CD4-positive, alpha-beta T cell treated with Interleukin-12 subunit alpha and Interleukin-12 subunit beta, for 1 hour (primary cell): ENCODE measurements at places on chromosomes 16 and 17.

GRCh38 chr16:57634171-57634570, 5.7 kb downstream of the ADGRG1 start:
- DNase-seq, result no peak

DNA sequence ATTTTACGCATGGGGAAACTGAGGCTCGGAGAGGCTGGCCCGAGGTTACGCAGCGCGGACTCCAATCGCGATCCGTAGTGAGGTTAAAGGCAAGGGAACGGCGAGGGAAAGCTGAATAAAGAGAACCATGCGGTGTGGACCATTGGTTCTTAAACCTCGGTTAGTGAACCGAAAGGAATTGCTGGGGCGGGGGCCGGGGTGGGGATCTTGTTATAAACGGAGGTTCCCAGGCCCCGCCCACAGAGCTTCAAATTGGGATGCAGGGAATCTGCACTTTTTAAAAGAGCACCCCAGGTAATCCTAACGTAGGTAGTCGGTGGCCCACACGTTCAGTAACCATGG, 524 bp downstream of the IQCK start:
- no peak for DNase-seq

GRCh38 chr17:45855691-45856336, 11.1 kb downstream of the SPPL2C start:
- no peak for DNase-seq

DNA sequence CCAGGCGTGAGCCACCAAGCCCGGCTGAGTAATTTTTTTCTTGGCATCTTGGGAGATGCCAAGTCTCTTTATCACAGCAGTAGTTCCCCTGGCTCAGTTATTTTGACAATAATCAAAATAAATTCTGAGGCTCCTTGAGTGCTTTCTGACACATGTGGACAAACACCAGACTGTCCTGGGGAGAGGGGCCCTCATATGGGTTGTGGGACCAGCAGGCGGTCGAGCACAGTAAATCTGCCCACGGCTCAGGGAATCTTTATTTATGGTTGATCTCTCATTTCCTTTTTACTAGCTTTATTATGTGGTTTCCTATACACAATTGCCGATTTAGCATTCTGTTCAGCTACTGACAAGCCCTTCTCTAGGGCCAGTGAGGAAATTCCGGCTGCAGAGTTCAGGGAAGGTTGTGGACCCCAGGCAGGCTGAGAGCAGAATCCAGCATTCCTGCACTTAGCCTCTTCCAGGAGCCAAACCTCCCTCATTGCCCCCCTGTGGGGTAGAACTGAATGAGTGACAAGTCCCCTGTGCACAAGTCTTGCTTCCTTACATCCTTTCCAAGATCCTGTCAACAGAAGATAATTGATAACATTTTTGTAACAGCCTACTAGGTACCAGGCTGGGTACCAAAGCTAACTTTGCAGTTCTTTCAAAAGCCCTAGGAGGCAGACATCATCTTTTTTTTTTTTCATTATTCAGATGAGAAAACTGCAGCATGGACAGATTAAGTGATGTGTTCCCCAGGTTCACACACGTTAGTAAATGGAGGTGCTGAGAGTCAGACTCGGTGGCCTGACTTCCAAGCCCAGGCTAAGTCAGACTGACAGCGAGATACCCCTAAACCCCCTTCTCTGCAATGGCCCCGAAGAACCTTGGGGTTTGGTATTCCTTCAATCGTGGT, 40.2 kb downstream of the HS3ST3B1 start:
- no peak for DNase-seq

DNA sequence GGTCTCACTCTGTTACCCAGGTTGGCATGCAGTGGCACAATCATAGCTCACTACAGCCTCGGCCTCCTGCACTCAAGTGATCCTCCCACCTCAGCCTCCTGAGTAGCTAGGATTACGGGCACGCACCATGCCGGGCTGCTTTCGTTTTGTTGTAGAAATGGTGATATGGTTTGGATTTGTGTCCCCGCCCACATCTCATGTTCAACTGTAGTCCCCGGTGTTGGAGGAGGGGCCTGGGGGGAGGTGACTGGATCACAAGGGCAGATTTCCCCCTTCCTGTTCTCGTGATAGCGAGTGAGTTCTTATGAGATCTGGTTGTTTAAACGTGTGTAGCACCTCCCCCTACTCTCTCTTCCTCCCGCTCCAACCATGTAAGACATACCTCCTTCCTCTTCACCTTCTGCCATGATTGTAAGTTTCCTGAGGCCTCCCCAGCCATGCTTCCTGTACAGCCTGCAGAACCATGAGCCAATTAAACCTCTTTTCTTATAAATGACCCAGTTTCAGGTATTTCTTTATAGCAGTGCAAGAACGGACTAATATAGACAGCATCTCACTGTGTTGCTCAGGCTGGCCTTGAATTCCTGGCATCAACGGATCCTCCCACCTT, 6.0 kb downstream of the PDZD9 start:
- no peak for DNase-seq

- DNase-seq, result no peak
These were observed 154.0 kb downstream of the ZNF423 start for GRCh38 chr16:49701789-49702494.

- DNase-seq, result no peak
These were observed 12.3 kb upstream of the CARMIL2 start for GRCh38 chr16:67632415-67633172.
